Hematopoietic multipotent progenitor cell treated with erythropoietin and hydrocortisone succinate and interleukin-3 and kit ligand, for 17 days (in vitro differentiated cells): ENCODE measurements at places on chromosomes 13 and 19.
A peak's percentile ranks its signal among the peaks of the same experiment; 100 is the strongest.

- no peak for DNase-seq
Observed at GRCh38 chr13:98879957-98880356, 97.9 kb downstream of the DOCK9 start.

DNA sequence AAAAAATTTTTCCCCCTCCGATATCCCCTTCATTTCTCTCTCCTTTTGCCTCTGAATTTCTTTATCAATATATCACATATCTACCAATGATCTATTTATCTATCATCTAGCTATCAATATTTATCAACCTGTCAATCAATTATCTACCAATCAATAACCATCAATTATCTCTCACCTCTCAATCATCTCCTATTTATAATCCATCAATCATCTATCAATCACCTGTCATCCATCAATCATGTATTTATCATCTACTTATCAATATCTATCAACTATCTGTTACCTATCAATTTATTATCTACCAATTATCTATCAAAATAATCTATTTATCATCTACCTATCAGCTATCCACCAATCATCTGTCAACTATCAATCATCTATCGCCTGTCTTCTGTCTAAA is 17.1 kb downstream of the MBD3L1 start:
- no peak for DNase-seq

- no peak for DNase-seq
Observed at GRCh38 chr13:70723732-70724131, 615.5 kb upstream of the KLHL1 start.

DNA sequence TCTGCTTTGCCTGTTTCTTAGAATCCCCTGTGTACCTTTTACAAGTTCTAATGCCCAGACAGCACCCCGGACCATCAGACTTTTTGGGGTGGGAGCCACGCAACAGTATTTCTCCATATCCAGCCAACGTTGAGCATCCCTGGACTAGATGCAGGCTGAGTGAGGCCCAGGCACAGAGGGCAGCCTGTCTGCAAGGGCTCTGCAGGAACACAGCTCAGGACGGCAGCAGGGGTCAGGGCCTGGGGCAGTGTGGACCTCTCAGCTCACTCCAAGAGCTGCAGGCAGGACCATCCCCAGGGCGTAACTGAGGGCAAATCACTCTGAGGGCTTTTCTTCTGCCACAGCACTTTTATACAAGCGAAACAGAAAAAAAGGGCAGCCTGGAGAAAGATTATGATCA is 95.8 kb downstream of the DNAJC15 start:
- DNase-seq, result no peak

GRCh38 chr13:101447852-101448251 is 4.6 kb upstream of the ITGBL1 start:
- no peak for DNase-seq

DNA sequence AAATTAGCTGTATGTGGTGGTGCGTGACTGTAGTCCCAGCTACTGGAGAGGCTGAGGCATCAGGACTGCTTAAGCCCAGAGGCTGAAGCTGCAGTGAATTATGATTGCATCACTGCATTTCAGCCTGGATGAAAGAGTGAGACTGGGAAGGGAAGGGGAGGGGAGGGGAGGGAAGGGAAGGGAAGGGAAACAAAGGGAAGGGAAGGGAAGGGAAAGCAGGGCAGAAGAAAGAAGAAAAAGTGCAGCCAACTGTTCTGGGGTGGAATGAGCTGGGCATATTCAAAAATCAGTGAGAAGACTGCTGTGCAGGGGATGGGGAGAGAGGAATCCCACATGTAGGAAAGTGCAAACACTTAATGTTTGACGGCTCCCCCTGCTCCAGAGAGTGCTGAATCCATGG is 905.5 kb downstream of the UQCRFS1 start:
- DNase-seq, result no peak

DNA sequence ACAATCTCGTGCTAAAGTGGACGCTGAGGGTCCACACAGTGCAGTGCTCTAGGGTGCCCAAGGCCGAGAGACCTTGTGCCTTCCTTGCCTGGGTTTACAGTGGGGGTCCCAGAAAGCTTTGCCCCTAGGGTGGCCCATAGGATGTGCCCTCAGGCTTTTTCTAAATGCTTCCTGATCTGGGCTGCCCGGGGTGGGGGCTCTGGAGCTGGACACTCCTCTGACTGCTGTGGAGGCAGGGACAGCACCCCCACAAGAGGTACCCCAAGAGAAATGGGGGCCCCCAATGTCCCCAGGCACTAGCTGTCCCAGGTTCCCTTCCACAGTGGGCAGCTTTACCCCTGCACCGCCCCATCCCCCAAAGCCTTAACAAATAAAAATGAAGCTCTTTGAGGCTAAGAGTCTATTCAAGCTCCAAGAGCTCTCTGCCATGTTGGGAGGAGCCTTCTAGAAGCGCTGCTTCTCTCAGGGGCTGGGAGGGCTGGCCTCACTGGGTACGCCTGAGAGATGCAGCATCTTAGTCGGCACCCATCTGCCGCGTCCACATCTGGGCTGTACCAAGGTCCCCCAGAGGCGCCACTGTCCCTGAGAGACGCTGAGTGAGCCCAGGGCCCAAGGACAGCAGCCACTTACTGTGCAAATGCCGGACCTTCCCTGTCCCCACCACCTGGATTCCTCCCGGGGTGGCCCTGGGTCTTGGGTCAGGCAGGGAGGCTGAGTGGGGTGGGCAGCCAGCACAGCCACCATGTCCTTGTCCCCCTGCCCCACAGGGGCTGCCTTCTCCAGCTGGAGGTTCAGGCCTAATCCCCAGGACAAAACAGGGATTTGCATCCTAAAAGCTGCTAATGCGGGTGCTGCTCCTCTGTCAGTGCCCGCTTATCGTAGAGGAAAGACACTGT is 27.4 kb downstream of the CEBPA start:
- no peak for DNase-seq

GRCh38 chr13:30735025-30735871 is at the start of gene ALOX5AP:
ALOX5AP (plus strand) TSS chr13:30735543; CDS start chr13:30735606, 63 bp downstream.
- DNase-seq, result no peak

- peak; percentile 5 for DNase-seq
Observed at GRCh38 chr19:56477429-56478338, 539 bp upstream of the ZNF667 start.

DNA sequence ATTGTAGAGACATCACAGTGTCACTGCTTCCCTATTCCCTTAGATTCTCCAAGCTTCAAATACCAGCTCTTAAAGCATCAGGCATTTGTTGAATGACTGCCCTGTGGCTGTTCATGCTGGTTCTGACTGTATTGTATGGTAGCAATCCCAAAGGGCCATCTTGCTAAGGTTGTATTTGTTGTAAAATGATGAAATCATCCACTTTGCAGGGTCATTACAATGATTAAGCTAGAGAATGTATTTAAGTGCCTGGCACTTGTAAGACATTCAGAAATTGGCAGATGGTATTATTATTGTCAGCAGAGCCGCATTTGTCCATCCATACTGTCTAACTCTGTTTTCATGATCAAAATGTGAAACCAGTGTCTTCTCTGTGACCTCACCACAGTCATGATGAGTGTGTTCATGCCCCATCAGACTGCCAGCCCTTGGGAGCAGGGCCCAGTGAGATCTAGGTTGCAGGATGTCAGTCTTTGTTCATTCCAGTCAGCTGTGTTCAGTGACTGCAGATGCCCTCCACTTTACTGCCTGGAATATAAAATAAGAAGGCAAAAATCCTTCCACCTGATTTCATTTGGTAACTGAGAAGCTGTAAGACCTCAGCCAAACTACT is 86.1 kb downstream of the DHRS12 start:
- no peak for DNase-seq

- DNase-seq, result no peak
Observed at GRCh38 chr13:86758116-86758515, 913.1 kb upstream of the SLITRK5 start.

GRCh38 chr19:54207983-54208783 is 7.5 kb downstream of the RPS9 start:
- peak; percentile 73 for DNase-seq

- no peak for DNase-seq
Observed at GRCh38 chr13:33318744-33319143, 33.2 kb upstream of the STARD13 start.

GRCh38 chr19:49684251-49684982 is 5.0 kb upstream of the ADM5 start:
- DNase-seq, result peak; percentile 20

DNA sequence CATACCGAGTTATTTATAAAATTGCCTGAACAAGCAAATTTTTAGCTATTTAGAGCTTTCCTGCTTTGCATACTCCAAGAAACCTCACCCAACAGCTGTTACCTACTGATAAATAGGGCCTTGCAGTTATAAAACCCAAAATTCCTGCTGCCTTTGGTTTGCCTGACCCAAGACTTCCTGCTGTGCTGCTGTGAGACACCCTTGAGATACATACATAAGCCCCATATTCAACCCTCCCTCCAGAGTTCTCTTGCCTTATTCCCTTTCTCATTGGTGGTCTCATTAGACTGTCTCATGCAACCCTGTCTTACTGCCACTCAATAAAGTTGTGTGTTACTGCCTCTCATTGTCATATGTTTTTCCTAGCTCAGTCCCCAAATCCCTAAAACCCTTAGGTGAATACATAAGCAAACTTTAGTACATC is 677.6 kb downstream of the UQCRFS1 start:
- DNase-seq, result no peak

- no peak for DNase-seq
Observed at GRCh38 chr13:35733827-35734226, 257.3 kb upstream of the MAB21L1 start.

DNA sequence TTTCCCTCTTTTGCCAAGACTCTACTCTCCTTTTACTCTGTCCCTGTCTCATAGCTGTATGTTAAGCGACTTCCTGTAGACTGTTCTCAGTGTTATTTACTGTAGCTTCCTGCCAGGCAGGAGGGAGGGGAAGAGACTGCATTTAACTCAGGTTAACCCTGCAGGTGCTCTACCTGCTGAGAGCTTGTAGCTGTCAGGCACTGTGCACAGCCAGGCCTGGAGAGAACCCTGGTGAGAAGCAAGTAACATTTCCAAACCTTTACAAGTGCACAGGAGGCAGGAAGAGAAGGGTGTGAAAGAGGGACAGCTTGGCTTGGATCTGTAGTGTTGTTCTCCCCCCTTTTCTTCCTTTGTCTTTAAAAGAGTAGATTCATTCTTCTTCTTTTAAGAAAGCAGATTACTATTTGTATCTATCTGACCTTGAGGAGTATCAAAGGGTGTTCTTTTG is 167.1 kb downstream of the LMO7 start:
- DNase-seq, result no peak

GRCh38 chr13:98524793-98525192 is 52.1 kb downstream of the STK24 start:
- DNase-seq, result no peak

GRCh38 chr19:21474671-21475181 is 30.7 kb upstream of the ZNF429 start:
- peak; percentile 64 for DNase-seq

DNA sequence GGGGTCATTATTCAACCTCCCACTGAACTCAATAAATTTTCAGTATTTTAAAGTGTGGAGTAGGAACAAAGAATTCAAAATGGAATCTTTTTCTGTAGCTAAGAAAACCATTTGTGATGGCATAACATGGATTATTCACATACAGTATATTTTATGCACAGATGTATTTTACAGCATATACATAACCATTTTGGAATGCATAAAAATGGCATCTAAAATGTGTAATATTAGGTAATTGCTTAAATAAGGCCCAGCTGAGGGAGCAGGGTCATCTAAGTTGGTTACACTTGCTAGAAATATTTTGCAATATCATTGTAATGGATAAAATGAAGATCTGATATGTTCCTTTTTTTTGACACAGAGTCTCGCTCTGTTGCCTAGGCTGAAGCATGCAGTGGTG is 146.9 kb downstream of the LMO7 start:
- DNase-seq, result no peak

DNA sequence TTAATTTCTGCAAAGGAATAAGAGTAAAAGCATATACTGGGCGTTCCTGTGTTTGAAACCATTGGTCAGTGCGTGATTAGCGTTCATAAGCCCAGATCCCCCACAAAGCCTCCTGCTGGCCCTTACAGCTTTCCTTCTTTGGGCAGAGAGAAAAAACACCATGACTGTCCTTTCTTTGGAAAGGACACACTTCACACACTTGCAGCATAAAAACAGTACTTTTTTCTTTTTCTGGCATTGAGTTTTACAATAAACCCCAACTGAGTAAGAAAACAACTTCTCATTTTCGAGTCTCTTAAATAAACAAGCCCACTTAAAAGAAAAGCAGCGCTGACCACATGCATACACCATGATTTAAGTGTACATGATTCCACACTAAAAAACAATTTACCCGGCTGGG is 35.8 kb downstream of the SMAD9 start:
- no peak for DNase-seq

DNA sequence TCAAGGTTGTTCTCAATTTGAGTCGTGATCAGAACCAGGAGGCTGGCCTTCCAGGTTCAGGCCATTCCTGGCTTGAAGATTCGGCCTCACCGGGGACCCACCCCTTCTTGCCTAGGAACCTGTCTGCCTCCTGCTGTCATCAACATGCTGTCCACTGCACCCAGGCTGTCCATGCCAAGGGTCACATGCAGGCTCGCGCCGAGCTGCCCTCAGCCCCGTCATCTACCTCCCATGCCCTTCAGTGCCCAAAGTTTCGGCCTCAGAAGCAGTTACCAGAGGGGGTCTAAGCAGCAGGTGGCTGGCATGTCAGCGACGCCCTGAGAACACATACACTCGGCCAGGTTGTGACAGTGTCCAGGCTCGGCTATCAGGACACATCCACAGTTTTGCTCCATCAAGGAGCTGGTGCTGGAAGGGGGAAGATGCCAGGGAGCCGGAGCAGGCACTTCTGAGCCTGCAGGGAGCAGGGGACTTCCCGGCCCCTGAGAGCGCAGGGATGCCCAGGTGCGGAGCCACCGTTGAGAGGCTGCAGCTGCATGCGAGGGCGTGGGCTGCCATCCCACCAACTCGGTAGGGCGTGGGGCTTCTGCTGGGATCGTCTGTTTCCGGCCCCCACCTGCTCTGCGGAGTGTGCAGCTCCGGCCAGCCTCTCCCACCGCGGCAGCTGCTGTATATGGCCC is 590.9 kb upstream of the SLITRK5 start:
- DNase-seq, result no peak

GRCh38 chr13:109764045-109764444 is 22.3 kb downstream of the IRS2 start:
- no peak for DNase-seq

- no peak for DNase-seq
Observed at GRCh38 chr13:87661471-87661870, 9.7 kb upstream of the SLITRK5 start.

DNA sequence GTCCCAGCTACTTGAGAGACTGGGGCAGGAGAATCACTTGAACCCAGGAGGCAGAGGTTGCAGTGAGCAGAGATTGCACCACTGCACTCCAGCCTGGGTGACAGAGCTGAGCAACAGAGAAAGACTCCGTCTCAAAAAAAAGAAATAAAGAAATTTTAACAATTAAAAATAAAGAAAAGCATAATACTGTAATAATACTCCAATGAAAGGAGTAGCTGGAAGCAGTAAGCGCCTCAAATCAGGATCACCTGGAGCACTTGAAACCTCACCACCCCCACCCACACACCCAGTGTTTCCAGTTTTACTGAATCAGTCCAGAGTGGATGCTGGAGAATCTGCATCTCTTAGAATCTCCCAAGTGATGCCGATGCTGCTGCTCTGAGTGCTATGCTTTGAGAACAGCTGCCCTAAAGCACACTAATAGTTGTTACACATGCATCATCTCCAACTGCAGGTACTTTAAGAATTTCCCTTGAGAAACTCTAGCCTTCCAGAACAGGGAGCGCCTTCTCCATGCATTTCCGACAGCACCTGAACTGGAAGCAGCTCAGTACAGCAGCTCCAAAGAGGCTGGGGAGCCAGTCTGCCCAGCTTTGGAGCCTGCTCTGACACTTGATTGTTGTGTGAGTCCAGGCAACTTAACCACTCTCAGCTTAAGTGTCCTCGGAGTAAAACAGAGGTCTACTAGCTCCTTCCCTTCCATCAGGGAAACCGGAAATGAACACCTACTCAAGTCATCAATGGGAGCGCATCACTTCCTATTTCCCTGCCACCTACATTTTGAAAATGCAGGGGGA is 2.9 kb downstream of the ABCC4 start:
- DNase-seq, result peak; percentile 54
